ENCODE measurements at places on chromosomes 5 and 9.

- DNase-seq: no peak
Observed at GRCh38 chr9:7834531-7834930, 35.0 kb upstream of the DMAC1 start.

DNA sequence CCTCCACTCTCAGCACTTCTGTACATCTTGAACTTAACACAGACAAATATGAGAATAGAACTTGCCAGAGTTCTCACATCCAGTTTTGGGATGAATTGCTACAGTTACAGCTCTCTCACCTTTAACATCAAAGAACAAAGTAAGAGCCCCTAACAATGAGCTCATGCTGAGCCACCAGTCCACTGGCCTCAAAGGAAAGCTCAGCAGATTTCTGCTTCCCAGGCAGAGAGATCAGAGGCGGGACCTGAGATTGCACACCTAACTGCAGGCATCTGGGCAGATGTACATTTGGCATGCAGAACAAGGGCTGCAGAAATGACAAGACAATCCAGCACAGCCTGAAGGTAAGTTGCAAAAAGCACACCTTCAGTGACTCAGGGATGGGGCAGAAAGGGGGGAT is 300.9 kb downstream of the MRPS30 start:
- DNase-seq: no peak

GRCh38 chr5:142316681-142317080 is 8.1 kb downstream of the SPRY4 start:
- no peak for DNase-seq

DNA sequence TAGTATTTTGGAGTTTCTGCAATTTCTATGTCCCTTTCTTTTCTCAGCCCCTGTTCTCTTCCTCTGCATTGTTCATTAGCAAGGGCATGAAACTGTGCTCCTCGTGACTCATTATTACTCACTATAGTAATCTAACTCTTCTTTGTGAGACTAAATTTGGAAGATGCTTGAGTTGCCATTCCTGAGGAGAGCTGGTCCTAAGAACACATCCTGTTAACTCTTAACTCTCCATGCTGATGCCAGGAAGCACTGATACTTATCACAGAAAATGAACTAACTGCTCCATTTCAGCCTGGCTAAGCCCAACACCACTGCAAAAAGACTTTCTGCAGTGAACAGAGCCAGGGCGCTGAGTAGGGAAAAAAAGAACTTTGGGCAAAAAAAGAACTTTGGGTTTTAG is 10.6 kb upstream of the CSNK1A1 start:
- DNase-seq: peak; percentile 41

DNA sequence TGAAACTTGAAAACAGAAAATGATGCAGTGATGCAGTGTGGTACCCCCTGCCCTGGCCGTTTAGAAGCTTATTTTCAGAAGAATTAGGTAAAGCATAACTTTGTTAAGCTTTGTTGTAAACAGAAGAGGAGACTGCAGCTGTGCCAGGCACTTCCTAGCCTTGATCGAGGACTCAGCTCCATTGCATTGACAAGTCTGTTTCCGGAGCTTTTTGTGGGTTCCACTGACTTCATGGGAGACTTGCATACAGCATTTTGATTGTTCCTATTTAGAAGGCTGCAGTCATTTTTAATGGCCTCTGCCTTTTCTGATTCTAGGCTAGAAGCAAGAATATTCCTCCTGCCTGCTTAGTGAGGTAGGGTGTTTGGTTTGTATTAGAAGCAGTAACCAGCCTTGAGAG is 12.3 kb downstream of the MVB12B start:
- no peak for DNase-seq

DNA sequence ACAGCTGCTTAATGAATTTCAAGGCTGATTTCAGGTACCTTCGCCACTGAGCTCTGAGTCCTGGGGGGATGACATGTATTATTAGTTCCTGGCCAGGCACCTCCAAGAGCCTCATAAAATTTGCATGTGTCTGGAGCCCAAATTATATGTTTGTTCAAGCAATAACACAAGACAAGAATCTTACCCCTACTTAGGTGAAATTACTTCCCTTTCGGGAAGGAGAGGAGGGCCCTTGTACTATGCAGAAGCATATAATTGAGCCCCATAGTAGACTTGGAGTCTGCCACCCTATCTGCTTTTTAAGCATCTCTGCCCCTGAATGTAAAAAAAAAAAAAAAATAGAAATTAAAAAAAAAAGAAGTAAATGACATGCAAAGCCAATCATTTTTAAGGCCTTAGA is 13.0 kb upstream of the TMEM38B start:
- no peak for DNase-seq

Measured in OCI-M1 (cell line).